ENCODE measurements at places on chromosomes 16 and 17.

DNA sequence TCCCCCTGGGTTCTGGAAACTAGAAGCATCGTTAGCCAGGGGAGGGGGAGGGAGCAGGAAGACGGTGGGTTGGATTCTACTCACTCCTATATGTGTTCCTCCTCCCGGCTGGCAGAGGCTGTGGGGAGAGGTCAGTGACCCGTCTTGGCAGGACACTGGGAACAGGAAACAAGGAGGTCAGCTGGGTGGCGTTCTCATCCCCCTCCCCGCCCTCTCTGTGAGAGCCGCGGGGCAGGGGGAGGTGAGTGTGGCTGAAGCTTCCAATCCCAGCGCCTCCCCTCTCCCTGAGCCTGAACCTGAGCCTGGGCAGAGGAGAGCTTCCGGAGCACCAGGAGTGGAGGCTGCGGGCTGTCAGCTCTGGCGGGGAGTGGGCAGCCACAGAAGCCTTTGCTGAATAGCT is 12.5 kb downstream of the GPRC5C start:
- no peak for DNase-seq

DNA sequence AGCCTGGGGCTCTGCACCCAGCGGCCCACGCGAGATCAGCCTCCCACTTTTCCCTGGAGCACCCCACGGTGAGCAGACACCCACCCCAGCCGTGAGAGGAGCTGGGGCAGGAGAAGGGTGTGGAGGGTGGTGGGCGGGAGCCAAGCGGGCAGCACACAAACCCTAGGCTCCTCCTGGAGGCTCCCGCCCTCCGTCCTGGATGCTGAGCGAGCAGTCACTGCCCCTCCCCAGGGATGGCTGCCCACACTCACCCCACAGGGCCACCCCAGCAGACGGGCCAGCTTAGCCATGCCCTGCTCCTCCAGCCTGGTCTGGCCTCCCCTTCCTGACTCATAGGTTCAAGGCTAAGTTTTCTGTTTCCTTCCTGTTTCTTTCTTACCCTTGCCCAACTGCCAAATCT is 15.7 kb upstream of the ABCC3 start:
- DNase-seq = no peak

- DNase-seq = no peak
These were observed 115.7 kb downstream of the ZNF423 start for GRCh38 chr16:49740256-49740655.

DNA sequence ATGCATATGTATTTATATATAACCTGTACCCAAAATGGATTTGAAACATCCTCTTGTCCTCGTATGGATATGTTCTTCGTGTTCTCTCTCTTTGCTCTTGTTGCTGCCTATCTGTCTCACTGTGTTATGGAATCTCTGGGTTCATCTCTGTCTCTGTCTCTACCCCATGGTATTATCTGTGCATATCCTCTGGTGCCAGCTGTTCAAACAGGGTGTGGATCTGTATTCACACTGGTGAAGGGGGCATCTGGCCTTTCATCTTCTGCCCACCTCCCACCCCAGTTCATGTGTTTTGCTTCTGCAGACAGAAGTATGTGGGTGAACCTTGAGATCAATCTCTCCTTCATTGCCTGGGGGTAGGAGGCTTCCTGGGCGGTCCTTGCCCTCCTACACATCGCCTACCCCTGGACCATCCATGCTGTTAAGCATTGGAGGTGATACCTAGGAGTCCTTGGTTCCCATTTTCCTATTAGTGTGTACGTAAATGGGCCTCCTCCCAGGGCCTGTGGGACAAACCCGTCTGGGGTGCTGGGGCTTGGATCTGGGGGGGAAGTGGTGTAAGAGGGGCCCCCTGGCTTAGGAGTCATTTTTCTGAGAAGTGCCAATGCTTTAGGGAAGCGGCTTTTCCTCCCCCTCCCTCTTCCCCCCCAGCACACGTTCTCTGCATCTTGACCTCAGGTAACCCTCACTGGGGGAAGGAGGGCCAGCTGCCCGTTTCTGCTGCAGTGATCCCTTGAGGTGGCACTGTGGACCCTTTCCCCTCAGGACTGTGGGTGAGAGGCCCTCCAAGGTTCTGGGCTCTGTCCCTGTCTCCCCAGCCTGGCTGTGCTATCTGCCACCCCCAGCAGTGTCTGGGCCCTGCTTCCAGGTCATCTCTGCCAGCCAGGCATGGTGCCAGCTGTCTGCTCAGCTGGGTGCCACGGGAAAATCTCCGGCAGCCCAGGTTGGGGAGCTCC is 21.1 kb downstream of the RARA start:
- DNase-seq = no peak

DNA sequence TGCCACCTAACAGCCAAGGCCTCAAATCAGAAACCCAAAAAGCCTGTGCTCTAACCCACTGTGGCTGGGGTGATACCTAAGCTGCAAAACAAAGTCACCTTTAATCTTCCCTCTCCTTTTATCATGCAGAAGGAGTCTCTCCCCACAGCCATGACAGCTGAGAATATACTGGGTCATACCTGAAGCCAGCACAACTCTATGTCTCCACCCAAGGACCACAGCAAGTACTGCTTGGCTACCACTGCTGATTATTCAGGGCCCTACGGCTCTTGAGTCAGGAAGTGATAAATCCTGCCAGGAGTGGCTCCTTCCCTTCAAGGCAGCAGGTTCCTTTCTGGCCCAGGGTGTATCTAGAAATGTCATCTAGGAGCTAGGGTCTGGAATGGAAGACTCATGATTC is 151.5 kb upstream of the TOM1L1 start:
- no peak for DNase-seq

GRCh38 chr17:17706140-17707060 is 25.1 kb downstream of the RAI1 start:
- DNase-seq = no peak

DNA sequence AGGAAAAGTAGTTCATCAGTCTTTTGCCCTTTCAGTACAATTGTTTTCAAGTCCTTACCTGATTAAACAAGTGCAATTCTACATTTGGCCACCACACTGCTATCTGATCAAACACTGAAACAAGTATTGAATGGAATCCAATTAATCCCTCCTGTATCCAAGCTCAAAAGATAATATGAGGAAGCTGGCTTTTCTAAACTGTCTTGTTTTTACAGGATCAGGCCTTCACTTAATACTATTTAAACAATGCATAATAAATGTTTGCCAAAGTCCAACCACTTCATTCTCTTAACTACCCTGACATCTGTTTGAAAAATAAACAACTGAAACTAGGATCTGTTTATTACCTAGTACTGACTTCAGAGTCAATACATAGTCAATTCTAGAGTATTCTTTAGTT is 131.6 kb downstream of the MRTFB start:
- DNase-seq = no peak

DNA sequence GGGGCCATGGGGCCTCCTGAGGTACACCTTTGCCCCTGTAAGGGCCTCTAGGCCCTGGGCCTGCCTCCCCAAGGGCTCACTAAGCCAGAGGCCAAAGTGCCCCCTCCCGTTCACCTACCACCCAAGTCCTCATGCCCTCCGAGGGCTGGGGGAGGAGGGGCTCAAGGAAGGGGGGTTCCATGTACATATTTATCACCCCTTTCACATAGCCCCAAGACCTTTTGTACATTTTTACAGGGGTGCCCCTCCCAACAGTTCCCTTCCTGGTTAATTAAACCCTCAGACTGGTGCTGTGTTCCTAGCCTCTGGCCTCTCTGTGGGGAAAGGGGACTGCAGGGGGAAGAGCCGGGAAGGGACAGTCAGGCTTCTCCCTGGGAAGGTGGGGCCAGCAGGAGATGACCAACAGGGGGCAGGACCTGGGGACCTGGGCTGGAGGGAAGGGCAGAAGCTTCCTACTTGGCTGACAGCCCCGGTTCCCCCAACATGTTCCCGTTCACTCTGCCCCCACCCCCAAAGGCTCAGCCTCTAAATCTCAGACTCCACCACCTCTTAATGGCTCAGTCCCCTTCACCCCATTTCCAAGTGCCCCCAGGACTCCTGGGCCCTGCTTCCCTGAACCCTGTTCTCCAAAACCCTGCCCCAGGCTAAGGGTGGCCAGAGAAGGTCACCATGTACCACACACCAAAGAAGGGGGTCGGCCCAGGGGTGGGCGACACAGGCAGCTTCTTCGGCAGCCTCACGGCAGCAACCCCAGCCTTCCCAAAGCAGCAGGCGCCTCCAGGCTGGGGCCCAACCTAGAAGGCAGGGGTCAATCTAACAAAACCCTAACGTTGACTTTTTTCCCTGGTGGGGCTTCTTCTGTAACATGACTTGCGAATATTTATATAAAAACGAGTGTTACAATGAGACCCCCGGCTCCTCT is 11.9 kb downstream of the FBRS start:
- DNase-seq = no peak

DNA sequence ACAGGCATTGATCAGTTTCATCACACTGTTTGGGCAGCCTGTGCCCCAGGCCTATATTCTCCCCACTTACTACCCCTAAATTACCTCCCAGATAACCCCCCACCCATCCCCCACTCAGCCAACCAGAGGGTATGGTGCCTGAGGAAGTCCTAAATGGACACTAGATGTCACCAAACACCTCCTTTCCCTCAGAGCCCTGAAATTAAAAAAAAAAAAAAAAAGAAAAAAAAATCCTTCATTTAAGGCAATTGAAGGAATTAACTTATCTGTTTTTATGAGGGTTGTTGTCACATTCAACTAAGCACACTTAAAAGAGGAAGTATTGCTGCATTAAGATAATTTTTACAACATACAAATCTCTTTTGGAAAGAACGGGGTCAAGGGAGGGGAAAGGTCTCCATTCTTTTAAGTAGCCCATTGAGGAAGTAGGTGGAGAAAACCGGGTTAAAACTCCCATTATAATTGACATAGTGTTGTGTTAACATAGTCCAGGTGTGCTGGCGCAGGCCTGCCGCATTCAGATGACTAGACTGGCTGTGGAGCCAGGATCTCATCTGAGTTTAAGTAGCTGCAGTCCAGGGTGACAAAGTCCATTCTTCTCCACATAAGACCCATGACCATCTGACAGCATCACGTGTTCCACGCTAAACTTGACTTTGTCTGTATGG is 46.3 kb downstream of the SNX11 start:
- DNase-seq = peak; percentile 26

- no peak for DNase-seq
These were observed 13.7 kb upstream of the CNGB1 start for GRCh38 chr16:57984443-57985203.

DNA sequence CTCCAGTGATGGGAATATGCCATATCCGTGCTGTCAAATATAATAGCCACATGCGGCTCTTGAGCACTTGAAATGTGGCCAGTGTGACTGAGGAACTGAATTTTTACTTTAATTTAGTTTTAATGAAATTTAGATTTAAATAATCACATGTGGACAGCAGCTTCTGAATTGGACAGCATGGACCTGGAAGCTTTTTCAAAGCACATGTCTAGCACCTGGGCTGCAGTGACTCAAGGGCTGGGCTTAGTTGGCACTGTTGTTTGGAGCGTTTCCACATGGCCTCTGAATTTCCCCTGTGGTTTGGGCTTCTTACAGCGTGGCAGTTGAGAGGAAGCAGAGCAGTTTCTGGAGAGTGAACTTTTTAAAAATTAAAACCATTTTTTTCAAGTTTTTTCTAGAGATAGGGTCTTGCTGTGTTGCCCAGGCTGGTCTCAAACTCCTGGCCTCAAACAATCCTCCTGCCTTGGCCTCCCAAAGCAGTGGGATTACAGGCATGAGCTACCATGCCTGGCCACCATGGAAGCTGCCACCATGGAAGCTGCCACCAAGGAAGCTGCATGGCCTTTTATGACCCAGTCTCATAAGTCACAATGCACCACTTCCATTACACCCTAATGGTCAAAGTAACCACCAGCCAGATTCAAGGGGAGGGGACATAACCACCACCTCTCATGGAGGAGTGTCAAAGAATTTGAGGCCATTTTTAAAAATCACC is 6.7 kb upstream of the TOB1 start:
- DNase-seq = no peak

GRCh38 chr16:70410734-70411133 is 28.2 kb downstream of the ST3GAL2 start:
- no peak for DNase-seq

- no peak for DNase-seq
These were observed 103.7 kb downstream of the NOG start for GRCh38 chr17:56697190-56697589.

- DNase-seq = no peak
These were observed 4.5 kb upstream of the CACNG5 start for GRCh38 chr17:66830451-66830850.

DNA sequence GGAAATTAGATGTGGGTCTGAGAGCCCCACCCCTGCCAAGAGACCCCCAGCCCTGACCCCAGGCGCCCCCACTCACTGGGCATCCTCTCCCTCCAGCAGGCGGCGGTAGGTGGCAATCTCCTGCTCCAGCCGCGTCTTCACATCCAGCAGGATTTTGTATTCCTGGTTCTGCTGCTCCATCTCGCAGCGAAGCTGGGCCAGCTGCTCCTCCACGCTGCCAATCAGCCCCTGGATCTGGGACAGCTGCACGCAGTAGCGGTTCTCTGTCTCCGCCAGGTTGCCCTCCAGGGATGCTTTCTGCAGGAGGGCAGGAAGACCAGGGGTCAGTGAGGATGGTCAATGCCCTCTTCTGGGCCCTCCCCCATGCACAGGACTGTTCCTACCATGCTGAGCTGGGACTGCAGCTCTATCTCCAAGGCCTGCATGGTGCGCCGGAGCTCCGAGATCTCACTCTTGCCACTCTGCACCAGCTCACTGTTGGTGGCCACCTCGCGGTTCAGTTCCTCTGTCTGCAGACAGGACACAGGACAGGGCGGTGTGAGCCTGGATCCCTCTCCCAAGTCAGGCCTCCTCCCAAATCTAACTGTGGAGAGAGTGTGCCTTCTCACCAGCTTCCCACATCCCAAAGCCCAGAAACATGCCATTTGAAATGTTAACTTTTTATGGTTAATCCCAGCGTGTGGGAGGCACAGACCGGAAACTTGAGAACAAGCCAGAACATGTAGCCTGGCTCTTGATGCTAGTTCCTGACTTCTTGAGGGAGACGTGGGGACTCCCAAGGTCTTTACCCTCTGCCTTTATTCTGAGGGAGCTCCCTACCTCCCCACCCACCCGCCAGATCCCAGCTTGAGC is 3.6 kb downstream of the KRT17 start:
- DNase-seq = no peak

All from NCI-H2107 (cell line).